ENCODE measurements at places on chromosomes 13 and 19.

GRCh38 chr13:51032831-51033230, 78.2 kb downstream of the C13orf42 start:
- no peak for DNase-seq

GRCh38 chr19:48401287-48401686, 7.8 kb downstream of the GRIN2D start:
- DNase-seq: no peak

DNA sequence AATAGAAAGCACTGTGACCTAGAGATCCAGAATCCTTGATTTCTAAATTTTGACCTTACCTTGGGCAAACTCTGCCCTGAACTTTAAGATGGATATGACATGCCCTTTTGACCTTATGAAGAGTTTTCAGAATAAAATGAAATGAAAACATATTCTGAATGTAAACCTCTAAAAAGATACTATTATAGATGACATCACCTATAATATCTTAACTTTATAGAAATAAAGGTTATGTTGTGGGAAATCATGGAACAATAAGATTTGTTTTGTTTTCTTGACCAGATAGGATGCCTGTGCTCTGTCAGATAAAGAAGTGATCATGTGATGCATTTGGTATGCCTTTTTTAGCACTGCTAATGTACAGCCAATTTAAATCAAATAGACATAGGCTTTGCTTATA, 13.1 kb upstream of the LPAR6 start:
- no peak for DNase-seq

GRCh38 chr13:42039946-42040729, 8.3 kb upstream of the DGKH start:
- DNase-seq: peak; percentile 69

- no peak for DNase-seq
Measured at GRCh38 chr13:71864094-71864985, 2.7 kb downstream of the DACH1 start.

GRCh38 chr19:18230941-18231734, 4.9 kb upstream of the PDE4C start:
- DNase-seq: no peak

DNA sequence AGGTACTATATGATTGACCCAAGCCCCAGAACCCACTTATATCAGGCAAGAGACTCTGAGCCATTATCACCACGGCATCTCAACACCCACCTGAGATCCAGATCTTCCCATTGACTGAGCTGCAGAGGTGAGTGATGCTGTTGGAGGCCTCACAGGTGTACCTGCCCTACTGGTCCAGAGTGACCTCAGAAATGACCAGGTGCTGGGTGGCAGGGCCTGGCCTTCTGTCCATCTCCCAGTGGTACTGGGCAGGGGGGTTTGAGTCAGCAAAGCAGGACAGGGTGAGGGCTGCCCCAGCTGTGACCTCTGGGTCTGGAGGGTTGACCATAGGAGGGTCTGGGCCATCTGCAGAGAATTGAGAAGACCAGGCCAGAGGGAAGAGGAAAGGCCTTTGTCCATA, 13.2 kb upstream of the CEACAM20 start:
- DNase-seq: no peak

GRCh38 chr19:30288911-30289310, 83.3 kb upstream of the ZNF536 start:
- no peak for DNase-seq

GRCh38 chr13:66076417-66076816, 1153.7 kb downstream of the PCDH9 start:
- no peak for DNase-seq
